ENCODE measurements at places on chromosomes 2 and 18.

GRCh38 chr18:37481072-37481471 lies 84.5 kb downstream of the CELF4 start:
- DNase-seq = no peak

- no peak for DNase-seq
Measured at GRCh38 chr18:69717586-69717985, 230.1 kb downstream of the CD226 start.

DNA sequence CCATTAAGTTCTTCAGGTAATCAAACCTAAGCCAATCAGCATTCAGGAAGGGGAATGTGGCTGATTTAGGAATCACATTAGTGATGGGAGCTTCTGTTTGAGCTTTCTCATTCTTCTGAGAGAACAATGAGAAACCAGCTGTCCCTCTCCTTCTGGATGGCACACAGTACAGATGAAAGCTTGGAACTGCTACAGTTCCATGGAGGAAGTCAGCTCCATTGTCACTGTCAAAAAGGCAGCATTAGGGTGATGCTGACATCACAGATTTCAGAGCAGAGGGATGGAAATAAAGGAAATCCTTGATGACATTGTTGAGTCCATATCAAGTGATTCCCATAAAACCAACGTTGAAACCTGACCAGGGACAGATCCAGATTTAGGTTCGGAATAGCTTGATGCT lies 36.1 kb upstream of the ACYP2 start:
- no peak for DNase-seq

DNA sequence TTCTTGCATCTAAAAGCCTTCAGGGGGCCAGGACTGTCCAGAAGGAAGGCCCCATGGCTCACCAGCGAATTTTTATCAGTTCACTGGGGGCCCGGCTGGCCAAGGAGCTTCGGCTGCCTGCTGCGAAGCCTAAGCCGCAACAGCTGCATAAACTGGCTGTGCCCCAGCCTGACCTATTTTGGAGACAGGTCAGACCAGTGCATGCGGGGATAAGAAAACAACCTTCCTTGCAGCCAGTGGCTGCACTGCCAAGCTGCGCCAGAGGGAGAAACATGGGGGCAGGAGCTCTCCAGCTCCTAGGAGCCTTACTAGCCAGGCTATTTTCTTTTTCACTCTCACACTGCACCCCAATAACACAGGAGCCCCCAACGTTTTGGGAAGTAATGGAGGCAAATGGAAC lies 15.2 kb downstream of the PAX3 start:
- DNase-seq = no peak

DNA sequence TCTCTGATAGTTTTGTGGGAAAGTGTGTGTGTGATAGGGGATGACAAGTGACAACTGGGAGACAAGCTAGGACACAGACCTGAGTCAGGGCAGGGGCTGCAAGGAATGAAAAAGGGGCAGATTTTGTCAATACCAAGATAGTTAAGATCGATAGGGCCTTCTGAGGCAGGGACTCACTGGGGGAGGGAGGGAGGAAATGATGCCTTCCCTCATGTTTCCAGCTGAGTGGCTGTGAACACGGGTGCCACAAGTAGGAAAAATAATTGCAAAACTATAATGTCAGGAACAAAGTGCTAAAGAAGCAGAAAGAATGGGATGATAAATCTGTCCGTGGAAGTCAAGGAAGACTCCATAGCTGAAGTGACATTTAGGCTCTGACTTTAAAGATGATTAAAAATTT lies 24.2 kb downstream of the CDH2 start:
- DNase-seq = no peak

DNA sequence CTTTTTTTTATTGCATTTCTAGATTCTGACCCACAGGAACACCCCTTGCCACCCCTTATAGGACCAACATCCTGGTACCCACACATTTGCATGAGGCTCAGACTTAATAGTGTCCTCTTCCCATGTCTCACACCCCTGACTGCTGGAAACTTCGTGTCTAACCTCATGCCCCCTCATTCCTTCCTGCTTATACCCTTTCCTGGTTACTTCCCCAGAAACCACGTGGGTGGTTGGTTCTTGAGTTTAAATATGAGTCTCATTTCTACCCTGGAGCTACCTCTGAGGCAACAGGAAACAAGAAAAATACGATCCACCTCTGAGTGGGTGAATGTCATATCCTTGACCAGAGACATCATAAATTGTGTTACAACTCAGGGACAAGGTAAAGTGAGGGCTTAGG lies 1.6 kb downstream of the TNP1 start:
- no peak for DNase-seq

DNA sequence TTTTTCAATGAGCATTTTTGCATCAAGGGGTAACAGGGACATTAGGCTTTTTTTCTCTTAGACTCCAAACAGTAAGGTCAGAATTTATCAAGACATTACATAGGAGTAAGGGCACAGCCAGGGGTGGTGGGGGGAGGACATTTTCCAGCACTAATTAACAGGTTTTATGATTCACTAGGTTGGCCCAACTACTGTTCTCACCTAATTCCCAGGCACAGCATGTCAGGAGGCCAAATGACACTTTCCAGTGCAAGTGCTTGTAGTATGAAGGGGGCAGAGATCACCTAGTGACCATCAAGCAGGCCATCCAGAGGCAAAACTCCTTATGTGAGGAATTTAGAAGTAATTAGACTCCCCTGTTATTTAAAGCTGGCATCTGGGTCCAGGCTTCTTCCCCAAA lies 3.9 kb upstream of the MBD2 start:
- no peak for DNase-seq

DNA sequence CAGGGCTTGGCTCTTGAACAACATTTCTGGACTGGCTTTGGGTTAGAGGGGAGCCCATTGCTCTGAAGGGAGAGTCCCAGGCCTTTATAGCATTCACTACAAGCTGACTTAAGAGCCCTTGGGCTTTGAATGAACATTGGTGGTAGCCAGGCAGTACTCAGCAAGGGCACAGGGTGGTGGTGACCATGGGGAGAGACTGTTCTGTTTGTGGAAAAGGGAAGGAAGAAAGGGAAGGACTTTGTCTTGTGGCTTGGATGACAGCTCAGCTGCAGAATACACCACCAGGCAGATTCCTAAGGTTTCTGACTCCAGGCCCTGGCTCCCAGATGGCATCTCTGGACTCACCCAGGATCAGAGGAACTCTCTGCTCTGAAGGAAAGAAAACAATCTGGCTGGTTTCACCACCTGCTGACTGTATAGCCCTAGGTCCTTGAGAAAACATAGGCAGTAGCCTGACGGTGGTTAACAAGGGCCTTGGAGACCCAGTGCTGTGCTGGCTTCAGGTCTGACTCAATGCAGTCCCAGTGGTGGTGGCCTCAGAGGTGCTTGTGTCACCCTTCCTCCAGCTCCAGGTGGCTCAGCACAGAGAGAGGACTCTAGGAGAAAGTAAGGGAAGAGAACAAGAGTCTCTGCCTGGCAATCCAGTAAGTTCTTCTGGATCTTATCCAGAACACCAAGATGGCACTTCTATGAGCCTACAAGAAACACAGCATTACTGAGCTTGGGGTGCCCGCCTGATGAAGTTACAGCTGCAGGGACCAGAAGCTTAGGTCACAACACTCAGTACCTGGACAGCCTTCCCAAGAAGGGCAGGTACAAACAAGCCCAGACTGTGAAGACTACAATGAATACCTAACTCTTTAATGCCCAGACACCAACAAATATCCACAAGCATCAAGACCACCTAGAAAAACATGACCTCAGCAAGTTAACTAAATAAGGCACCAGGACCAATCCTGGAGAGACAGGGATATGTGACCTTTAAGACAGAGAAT lies 16.4 kb upstream of the ABCB11 start:
- no peak for DNase-seq
